ENCODE measurements at places on chromosomes 3 and 15. TPM values are rescaled to one million over a fixed set of nuclear protein-coding genes. Genes with fewer than 3 reads are reported as not detected.

Gene RTP3
- total RNA-seq, result not detected

Gene ATP8B4
- not detected for total RNA-seq

Gene C3orf20
- not detected for total RNA-seq

Gene STOML1
- total RNA-seq, result 18.3 TPM

Gene ST6GAL1
- 63.1 TPM for total RNA-seq

GRCh38 chr3:101204246-101204645 lies 116.1 kb downstream of the IMPG2 start:
- peaks cover 3% of the 10 kb centered on the region for H3K4me1 ChIP-seq
- H3K36me3 ChIP-seq, result peaks cover 4% of the 10 kb centered on the region

GRCh38 chr15:31953478-31953877 lies 76.8 kb upstream of the CHRNA7 start:
- H3K36me3 ChIP-seq, result no peaks in the 10 kb centered on the region
- H3K27me3 ChIP-seq, result no peaks in the 10 kb centered on the region
- no peak overlapping the region for H3K4me3 ChIP-seq
- no peak for DNase-seq

GRCh38 chr15:52392008-52392687 lies 96.5 kb upstream of the MYO5C start:
- no peak for DNase-seq
- peaks cover 36% of the 10 kb centered on the region for H3K36me3 ChIP-seq
- no peaks in the 10 kb centered on the region for H3K27me3 ChIP-seq

- DNase-seq, result peak; percentile 92
- H3K27me3 ChIP-seq, result no peaks in the 10 kb centered on the region
- H3K27ac ChIP-seq, result peak overlapping the region; percentile 100
- peak overlapping the region; percentile 94 for H3K4me3 ChIP-seq
- H3K4me1 ChIP-seq, result peaks cover 80% of the 10 kb centered on the region
Measured at GRCh38 chr3:187738331-187739093, 6.8 kb downstream of the BCL6 start.

GRCh38 chr3:196281962-196282361 lies 5.6 kb downstream of the PCYT1A start:
- DNase-seq, result no peak
- no peak overlapping the region for H3K4me3 ChIP-seq
- peaks cover 40% of the 10 kb centered on the region for H3K4me1 ChIP-seq
- H3K27ac ChIP-seq, result peak overlapping the region; percentile 8
- H3K36me3 ChIP-seq, result peaks cover 3% of the 10 kb centered on the region
- H3K27me3 ChIP-seq, result no peaks in the 10 kb centered on the region

GRCh38 chr15:77818484-77819047 lies 185.9 kb upstream of the LINGO1 start:
- H3K36me3 ChIP-seq, result no peaks in the 10 kb centered on the region
- no peak overlapping the region for H3K27ac ChIP-seq
- DNase-seq, result no peak
- peak overlapping the region; percentile 14 for H3K4me3 ChIP-seq
- H3K4me1 ChIP-seq, result peaks cover 4% of the 10 kb centered on the region
- H3K27me3 ChIP-seq, result peaks cover 53% of the 10 kb centered on the region

GRCh38 chr15:92153620-92154019 lies 240.1 kb upstream of the ST8SIA2 start:
- H3K27me3 ChIP-seq, result no peaks in the 10 kb centered on the region
- DNase-seq, result no peak
- H3K36me3 ChIP-seq, result no peaks in the 10 kb centered on the region
- H3K27ac ChIP-seq, result no peak overlapping the region
- H3K4me3 ChIP-seq, result no peak overlapping the region
- H3K4me1 ChIP-seq, result no peaks in the 10 kb centered on the region

DNA sequence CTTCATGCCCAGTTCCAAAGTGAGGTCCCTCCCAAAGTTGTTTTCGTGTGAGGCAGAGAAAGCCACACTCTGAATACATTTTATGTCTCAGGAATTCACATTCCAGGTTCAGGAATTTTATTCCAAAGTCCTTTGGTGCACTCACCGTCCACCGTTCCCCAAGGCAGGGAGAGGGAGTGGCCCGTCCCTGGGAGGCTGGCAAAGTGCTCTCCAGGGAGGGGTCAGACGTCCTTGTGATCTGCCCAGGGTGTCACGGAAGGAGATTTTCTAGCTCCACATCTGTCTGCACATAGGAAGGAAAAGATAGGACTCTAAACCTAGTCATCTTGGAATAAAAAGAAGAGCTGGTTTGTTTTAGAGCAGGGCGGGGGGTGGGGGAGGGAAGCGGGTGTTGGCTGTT lies 47.9 kb downstream of the KLF13 start:
- peaks cover 42% of the 10 kb centered on the region for H3K4me1 ChIP-seq
- no peak overlapping the region for H3K4me3 ChIP-seq
- peaks cover 20% of the 10 kb centered on the region for H3K36me3 ChIP-seq
- no peak for DNase-seq
- H3K27ac ChIP-seq, result peak overlapping the region; percentile 16

DNA sequence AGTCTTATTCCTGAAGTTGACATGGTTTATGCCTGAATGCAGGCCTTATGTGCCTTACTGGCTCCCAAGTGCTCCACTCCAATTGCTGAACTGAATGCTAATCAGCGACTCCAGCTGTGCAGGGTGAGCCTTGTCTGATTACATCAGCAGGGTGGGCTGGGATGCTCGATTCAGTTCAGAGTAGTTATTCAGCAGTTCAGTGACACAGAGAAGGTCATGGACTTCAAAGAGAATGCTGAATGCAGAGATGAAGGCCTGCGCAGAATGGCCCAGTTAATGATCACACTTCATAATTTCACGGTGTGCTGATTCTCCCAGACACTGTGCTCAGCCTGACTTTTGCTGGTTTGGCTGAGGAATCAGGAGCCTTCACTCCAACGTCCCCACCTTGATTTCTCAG lies 63.6 kb downstream of the CLDN1 start:
- no peaks in the 10 kb centered on the region for H3K27me3 ChIP-seq
- no peaks in the 10 kb centered on the region for H3K36me3 ChIP-seq
- H3K4me1 ChIP-seq, result peaks cover 52% of the 10 kb centered on the region

DNA sequence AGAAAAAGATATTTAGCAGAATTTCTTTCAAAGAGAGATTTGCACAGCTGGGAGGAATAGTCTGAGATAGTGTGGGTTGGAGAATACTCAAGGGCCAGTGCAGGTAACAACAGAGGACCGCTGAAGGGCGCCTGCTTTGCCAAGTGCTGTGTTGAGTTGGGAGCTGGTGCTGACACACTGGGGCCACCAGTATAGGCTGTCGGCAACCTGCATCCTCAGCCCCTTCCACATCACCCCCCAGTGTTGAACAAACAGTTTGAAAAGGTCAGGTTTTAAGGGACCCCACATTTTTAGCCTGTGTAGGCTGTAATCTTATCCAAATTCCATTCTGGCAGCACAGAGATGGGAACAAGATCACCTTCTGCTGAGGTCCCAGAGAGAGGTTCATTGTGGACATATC lies 96.6 kb downstream of the ABHD5 start:
- no peak overlapping the region for H3K27ac ChIP-seq
- peaks cover 43% of the 10 kb centered on the region for H3K27me3 ChIP-seq
- peak; percentile 73 for DNase-seq
- H3K4me1 ChIP-seq, result no peaks in the 10 kb centered on the region

GRCh38 chr3:164040991-164041390 lies 1037.3 kb downstream of the SI start:
- H3K4me3 ChIP-seq, result no peak overlapping the region

GRCh38 chr3:139481116-139481515 lies 4.8 kb upstream of the RBP2 start:
- H3K4me1 ChIP-seq, result peaks cover 11% of the 10 kb centered on the region
- H3K4me3 ChIP-seq, result no peak overlapping the region
- no peak overlapping the region for H3K27ac ChIP-seq
- DNase-seq, result no peak

GRCh38 chr3:43726521-43726920 lies 35.8 kb downstream of the ABHD5 start:
- H3K36me3 ChIP-seq, result no peaks in the 10 kb centered on the region
- H3K27me3 ChIP-seq, result no peaks in the 10 kb centered on the region
- DNase-seq, result no peak
- no peak overlapping the region for H3K4me3 ChIP-seq
- peaks cover 4% of the 10 kb centered on the region for H3K4me1 ChIP-seq
- no peak overlapping the region for H3K27ac ChIP-seq

DNA sequence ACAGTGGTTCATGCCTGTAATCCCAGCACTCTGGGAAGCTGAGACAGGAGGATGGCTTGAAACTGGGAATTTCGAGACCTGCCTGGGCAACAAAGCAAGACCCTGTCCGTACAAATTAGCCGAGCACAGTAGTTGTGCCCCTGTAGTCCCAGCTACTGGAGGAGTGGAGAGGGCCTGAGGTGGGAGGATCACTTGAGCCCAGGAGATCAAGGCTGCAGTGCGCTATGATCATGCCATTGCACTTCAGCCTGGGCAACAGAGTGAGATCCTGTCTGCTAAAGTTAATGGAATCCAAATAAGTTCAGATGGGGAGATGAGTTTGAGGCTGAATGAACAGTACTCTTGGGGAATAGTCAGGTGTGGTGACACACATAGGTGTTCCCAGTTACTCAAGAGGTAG lies 14.4 kb downstream of the TRIM71 start:
- DNase-seq, result no peak
- H3K27ac ChIP-seq, result no peak overlapping the region
- no peaks in the 10 kb centered on the region for H3K4me1 ChIP-seq
- H3K27me3 ChIP-seq, result peaks cover 41% of the 10 kb centered on the region
- no peak overlapping the region for H3K4me3 ChIP-seq

DNA sequence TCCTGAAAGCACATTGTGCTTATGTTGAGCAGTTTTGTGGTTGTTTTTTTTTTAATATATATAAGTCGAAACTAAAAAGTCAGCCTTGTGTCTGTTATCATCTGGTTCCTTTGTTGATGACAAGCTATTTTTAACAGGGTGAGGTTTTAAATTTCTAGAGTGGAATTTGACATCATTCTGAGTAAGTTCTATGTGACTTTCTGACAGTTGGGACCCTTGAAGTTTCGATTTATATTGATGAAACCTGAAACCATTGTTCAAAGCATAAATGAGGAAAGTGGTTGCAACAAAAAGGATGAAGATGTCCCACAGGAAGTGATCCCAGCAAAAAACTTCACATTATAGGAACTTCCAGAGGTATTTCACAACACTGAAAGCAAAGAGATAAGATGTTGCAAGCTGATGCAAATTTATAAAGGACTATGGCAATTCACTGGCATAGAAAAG lies 94.0 kb downstream of the CYP19A1 start:
- H3K36me3 ChIP-seq, result no peaks in the 10 kb centered on the region
- no peak overlapping the region for H3K27ac ChIP-seq
- no peak for DNase-seq
- H3K27me3 ChIP-seq, result peaks cover 46% of the 10 kb centered on the region

DNA sequence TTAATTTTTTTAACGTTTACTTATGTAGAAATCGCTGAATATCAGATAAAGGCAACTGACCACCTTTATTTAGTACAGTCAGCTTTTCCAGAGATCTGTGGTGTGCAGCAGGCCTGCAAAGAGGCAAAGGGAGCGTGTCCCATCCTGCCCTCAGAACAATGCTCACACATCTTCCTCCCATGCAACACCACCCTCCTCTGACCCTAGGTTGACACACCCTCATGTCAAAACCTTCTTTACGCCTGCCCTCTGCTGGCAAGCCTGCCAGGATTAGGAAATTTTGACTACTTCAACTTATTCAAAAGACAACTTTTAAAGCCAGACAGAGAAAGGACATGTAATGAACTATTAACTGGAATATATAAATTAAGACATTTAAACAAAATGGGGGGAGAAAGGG lies 513.7 kb downstream of the FOXP1 start:
- H3K4me3 ChIP-seq, result no peak overlapping the region
- H3K27ac ChIP-seq, result peak overlapping the region; percentile 19
- peaks cover 2% of the 10 kb centered on the region for H3K36me3 ChIP-seq
- H3K4me1 ChIP-seq, result peaks cover 47% of the 10 kb centered on the region

GRCh38 chr3:147380387-147380951 lies 25.9 kb downstream of the ZIC4 start:
- no peak overlapping the region for H3K27ac ChIP-seq
- peaks cover 4% of the 10 kb centered on the region for H3K36me3 ChIP-seq
- no peak for DNase-seq
- no peaks in the 10 kb centered on the region for H3K4me1 ChIP-seq
- H3K27me3 ChIP-seq, result peaks cover 24% of the 10 kb centered on the region

DNA sequence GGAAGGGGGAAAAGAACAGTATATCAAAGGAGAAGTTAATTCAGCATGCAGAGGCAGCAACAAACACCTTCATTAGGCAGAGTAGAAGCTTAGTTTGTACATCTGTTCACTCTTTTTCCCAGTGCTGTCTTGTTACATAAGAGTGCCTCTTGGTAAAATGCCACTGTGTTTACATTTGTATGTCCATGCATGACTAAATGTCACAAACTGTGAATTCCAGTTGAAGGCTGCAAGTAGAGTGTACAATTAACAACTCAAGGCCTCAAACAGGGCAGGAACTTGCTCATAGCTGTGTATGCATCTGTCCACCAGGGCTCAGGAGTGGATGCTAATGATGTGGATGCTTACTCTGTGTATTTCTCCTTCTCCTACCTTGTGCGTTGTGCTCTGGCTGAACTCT lies 214.2 kb upstream of the TPM1 start:
- no peak for DNase-seq
- H3K27ac ChIP-seq, result no peak overlapping the region
- no peaks in the 10 kb centered on the region for H3K27me3 ChIP-seq
- H3K4me3 ChIP-seq, result no peak overlapping the region
- H3K36me3 ChIP-seq, result peaks cover 1% of the 10 kb centered on the region

- peaks cover 3% of the 10 kb centered on the region for H3K36me3 ChIP-seq
- no peak for DNase-seq
- peaks cover 7% of the 10 kb centered on the region for H3K4me1 ChIP-seq
- no peak overlapping the region for H3K4me3 ChIP-seq
Measured at GRCh38 chr3:143278721-143279120, 159.2 kb downstream of the CHST2 start.

GRCh38 chr3:51982352-51982837 lies 940 bp upstream of the ACY1 start:
- peak overlapping the region; percentile 86 for H3K4me3 ChIP-seq
- peaks cover 24% of the 10 kb centered on the region for H3K4me1 ChIP-seq
- no peak for DNase-seq
- H3K27ac ChIP-seq, result peak overlapping the region; percentile 97
- H3K27me3 ChIP-seq, result no peaks in the 10 kb centered on the region
- H3K36me3 ChIP-seq, result no peaks in the 10 kb centered on the region

- peak overlapping the region; percentile 74 for H3K27ac ChIP-seq
- peaks cover 51% of the 10 kb centered on the region for H3K4me1 ChIP-seq
- DNase-seq, result no peak
- H3K27me3 ChIP-seq, result no peaks in the 10 kb centered on the region
Measured at GRCh38 chr15:75531041-75531450, 48.1 kb downstream of the PTPN9 start.

DNA sequence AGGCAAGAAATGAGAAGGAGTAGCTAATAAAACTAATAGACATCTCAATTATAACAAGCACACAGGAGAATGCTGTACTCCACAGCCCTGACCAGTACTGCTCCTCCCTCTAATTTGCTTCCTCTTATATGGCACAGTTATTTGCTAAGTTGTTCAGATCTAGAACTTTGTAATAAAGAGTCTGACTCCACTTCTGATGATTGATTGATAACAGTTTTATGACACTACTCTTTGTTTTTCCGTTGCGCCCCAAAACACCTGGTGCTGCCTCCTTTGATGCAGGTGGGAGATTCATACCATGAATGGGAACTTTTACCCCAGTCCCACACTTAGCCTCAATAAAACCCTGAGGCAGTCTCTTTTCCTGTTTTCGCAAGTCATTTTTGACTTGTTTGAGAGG lies 777.7 kb downstream of the GBE1 start:
- peaks cover 6% of the 10 kb centered on the region for H3K27me3 ChIP-seq
- no peak overlapping the region for H3K4me3 ChIP-seq
- H3K4me1 ChIP-seq, result no peaks in the 10 kb centered on the region
- DNase-seq, result no peak
- H3K27ac ChIP-seq, result no peak overlapping the region

- H3K27me3 ChIP-seq, result no peaks in the 10 kb centered on the region
- peak overlapping the region; percentile 73 for H3K27ac ChIP-seq
- H3K4me3 ChIP-seq, result no peak overlapping the region
- no peak for DNase-seq
Measured at GRCh38 chr15:56794165-56794552, 60.9 kb upstream of the ZNF280D start.

Measured in osteocyte (in vitro differentiated cells).